ENCODE measurements at places on chromosomes 2 and 18. TPM values are rescaled to one million over a fixed set of nuclear protein-coding genes. Genes with fewer than 3 reads are reported as not detected.

The SEMA4F gene
- 7.4 TPM for total RNA-seq

The HDHD2 gene
- 18.2 TPM for total RNA-seq

The SCN3A gene
- 0.20 TPM for total RNA-seq

The SPAG16 gene
- total RNA-seq = 41.7 TPM

The SCYGR4 gene
- total RNA-seq = not detected

The IL37 gene
- not detected for total RNA-seq

GRCh38 chr2:24402242-24403097 lies 42.1 kb upstream of the ITSN2 start:
- H3K27me3 ChIP-seq = no peaks in the 10 kb centered on the region
- peak overlapping the region; percentile 40 for H3K4me3 ChIP-seq
- peaks cover 5% of the 10 kb centered on the region for H3K4me1 ChIP-seq
- no peak for DNase-seq
- no peak overlapping the region for H3K27ac ChIP-seq
- no peaks in the 10 kb centered on the region for H3K36me3 ChIP-seq

- no peaks in the 10 kb centered on the region for H3K36me3 ChIP-seq
- peaks cover 16% of the 10 kb centered on the region for H3K4me1 ChIP-seq
- H3K4me3 ChIP-seq = no peak overlapping the region
- no peak for DNase-seq
- no peaks in the 10 kb centered on the region for H3K27me3 ChIP-seq
These were observed 50.5 kb downstream of the MAP4K4 start for GRCh38 chr2:101748000-101748399.

DNA sequence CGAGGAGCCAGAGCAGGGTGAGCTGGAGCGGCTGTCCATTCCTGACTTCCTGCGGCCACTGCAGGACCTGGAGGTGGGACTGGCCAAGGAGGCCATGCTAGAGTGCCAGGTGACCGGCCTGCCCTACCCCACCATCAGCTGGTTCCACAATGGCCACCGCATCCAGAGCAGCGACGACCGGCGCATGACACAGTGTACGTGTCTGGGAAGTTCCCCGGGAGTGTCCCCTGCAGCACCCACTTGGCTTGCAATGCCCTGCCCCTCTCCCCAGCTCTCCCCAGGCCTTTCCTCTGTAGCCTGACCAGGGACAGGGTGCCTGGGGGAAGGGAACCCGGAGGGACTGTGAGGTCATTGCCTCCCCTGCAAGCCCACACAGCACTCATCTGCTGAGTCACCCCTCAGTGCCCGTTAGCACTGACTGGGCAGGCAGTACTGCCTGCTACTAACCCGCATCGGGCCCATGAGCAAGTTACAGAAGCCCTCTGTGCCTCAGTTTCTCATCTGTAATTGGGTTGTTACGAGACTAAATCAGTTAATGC lies 29.4 kb upstream of the GMPPA start:
- no peak overlapping the region for H3K4me3 ChIP-seq
- H3K27ac ChIP-seq = no peak overlapping the region
- no peaks in the 10 kb centered on the region for H3K36me3 ChIP-seq

DNA sequence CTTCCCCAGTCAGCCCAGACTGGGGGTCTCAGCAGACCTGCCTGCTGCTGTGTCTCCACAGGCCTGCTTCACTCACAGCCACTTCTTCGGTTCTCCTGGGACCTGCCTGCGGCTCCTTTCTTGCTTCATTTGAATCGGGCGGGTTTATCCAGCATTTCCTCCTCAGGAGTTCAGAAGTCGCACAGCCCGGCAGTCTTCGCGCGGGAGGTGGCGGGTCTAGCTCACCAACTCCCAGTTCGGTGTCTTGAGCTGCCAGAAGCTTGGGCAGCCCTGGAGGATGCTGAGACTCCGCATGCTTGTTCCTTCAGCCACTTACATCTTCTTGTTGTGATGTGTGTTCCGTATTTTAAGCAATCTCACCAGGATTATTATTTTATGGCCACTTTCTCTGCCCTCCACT lies 10.8 kb downstream of the D2HGDH start:
- no peak overlapping the region for H3K27ac ChIP-seq
- H3K4me3 ChIP-seq = no peak overlapping the region
- H3K27me3 ChIP-seq = no peaks in the 10 kb centered on the region
- DNase-seq = no peak
- no peaks in the 10 kb centered on the region for H3K4me1 ChIP-seq
- H3K36me3 ChIP-seq = no peaks in the 10 kb centered on the region

DNA sequence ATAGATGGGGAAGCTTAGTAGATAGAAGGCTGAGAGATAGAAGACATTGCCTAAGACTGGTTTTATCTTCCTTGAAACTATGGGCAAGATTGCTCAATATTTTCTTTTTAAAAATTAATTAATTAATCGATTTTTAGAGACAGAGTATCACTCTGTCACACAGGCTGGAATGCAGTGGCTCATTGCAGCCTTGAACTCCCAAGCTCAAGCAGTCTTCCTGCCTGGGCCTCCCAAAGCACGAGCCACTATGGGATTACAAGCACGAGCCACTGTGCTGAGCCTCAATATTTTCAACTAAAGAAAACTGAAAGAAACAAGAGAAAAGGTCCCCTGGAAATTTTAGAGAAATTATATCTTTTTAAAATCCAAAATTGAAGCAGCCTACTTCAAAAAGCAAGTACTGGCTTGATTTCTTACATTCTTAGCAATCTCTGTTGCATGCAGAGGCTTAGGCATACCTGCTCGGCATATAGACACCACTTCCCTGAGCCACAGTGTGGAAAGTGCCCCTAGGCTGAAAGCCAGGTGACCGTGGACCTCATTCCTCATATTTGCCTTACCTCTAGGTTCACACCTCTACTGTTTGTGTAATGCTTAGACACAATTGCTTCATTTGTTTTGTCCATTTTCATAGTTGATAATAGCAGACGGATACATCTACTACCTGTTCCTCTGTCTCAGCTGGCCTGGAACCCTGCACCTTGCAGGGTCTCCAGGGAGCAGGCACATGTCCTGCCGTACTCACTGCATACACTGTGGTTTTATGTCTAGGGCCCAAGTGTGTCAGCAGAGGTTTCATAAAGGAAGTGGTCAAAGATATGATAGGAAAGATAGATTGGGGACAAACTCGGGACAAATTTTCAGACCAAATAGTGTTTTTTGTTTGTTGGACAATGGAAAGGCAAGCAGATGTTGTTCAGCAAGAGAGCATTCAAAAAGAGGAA lies 166.5 kb upstream of the ALPP start:
- no peak for DNase-seq
- H3K36me3 ChIP-seq = no peaks in the 10 kb centered on the region
- peaks cover 6% of the 10 kb centered on the region for H3K4me1 ChIP-seq
- no peaks in the 10 kb centered on the region for H3K27me3 ChIP-seq
- no peak overlapping the region for H3K4me3 ChIP-seq

GRCh38 chr2:43206602-43207001 lies 19.8 kb downstream of the ZFP36L2 start:
- H3K27ac ChIP-seq = no peak overlapping the region
- no peaks in the 10 kb centered on the region for H3K27me3 ChIP-seq
- no peaks in the 10 kb centered on the region for H3K36me3 ChIP-seq
- H3K4me3 ChIP-seq = no peak overlapping the region

- H3K27me3 ChIP-seq = no peaks in the 10 kb centered on the region
- no peak overlapping the region for H3K27ac ChIP-seq
- no peaks in the 10 kb centered on the region for H3K36me3 ChIP-seq
- H3K4me1 ChIP-seq = no peaks in the 10 kb centered on the region
- H3K4me3 ChIP-seq = no peak overlapping the region
- DNase-seq = no peak
These were observed 113.3 kb upstream of the FAM117B start for GRCh38 chr2:202521470-202521869.

GRCh38 chr18:58407263-58407648 lies 221.6 kb downstream of the ALPK2 start:
- DNase-seq = no peak
- no peaks in the 10 kb centered on the region for H3K4me1 ChIP-seq
- no peaks in the 10 kb centered on the region for H3K36me3 ChIP-seq
- no peak overlapping the region for H3K4me3 ChIP-seq

GRCh38 chr2:127626917-127627739 lies 18.8 kb upstream of the GPR17 start:
- peak; percentile 5 for DNase-seq
- H3K4me3 ChIP-seq = no peak overlapping the region
- H3K27me3 ChIP-seq = no peaks in the 10 kb centered on the region
- H3K36me3 ChIP-seq = no peaks in the 10 kb centered on the region

DNA sequence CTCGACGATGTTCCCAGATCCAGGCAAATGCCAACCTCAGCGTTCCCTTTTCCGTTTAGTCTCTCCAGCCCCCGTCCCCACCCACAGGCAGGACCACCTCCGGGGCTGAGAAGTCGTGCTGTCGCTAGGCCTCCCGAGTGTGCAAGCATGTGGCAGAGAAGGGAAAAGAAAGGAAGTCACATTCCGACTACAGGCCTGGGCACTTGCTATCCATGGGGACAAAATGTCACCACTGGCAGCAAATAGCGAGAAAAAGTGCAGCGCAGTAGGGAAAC lies 420 bp downstream of the PIGN start:
- peak overlapping the region; percentile 70 for H3K4me3 ChIP-seq
- H3K27me3 ChIP-seq = no peaks in the 10 kb centered on the region
- peaks cover 7% of the 10 kb centered on the region for H3K4me1 ChIP-seq
- no peaks in the 10 kb centered on the region for H3K36me3 ChIP-seq
- DNase-seq = no peak

- H3K27me3 ChIP-seq = no peaks in the 10 kb centered on the region
- peaks cover 13% of the 10 kb centered on the region for H3K4me1 ChIP-seq
- H3K4me3 ChIP-seq = no peak overlapping the region
- no peaks in the 10 kb centered on the region for H3K36me3 ChIP-seq
- H3K27ac ChIP-seq = no peak overlapping the region
- DNase-seq = peak; percentile 68
These were observed 51.4 kb upstream of the MRPL33 start for GRCh38 chr2:27720004-27720551.

DNA sequence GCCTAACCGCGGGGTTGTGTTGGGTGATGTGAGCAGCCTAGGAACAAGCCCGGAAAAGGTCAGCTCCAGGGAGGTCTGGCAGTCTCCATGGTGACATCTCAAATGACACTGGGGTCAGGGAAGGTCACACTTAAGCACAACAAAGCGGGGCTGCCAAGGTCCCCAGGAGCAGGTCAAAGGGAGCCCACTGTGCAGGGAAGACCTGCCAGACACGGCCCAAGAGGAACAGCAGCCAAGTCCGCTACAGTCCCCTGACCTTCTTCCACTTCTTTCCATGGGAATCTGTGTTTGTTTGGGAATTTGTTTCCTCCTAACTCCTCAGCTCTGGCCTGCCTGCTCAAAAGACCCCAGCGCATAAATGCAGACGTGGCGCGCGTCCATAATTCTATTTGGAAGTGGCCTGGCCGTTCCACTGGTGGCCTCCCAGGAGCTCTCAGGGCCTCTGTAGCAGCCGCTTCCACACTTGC lies 232.1 kb upstream of the COPS8 start:
- no peak for DNase-seq
- no peaks in the 10 kb centered on the region for H3K36me3 ChIP-seq
- H3K4me3 ChIP-seq = no peak overlapping the region
- H3K27ac ChIP-seq = no peak overlapping the region
- H3K27me3 ChIP-seq = no peaks in the 10 kb centered on the region

- H3K4me3 ChIP-seq = no peak overlapping the region
- no peaks in the 10 kb centered on the region for H3K4me1 ChIP-seq
- DNase-seq = no peak
- H3K27me3 ChIP-seq = no peaks in the 10 kb centered on the region
These were observed 31.1 kb downstream of the TMEM178A start for GRCh38 chr2:39696838-39697237.

DNA sequence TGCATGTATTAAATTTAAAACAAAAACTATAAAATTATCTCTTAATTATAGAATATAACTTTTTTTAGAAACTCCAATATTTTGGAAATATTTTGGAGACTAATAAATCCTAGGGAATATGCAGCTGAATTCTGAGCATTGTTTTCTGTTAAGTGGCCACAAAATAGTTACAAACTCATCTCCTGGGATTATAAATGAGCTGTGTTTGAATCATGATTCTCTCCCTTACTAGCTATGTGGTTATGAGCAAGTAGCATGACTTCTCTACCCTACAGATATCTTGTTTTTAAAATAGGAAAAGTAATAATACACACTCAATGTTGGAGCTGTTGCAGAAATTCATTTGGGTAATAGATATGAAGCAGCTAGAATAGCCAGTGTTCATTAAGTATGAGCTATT lies 137.9 kb upstream of the ITGA4 start:
- no peak overlapping the region for H3K4me3 ChIP-seq
- no peaks in the 10 kb centered on the region for H3K4me1 ChIP-seq
- H3K27ac ChIP-seq = no peak overlapping the region
- DNase-seq = no peak

DNA sequence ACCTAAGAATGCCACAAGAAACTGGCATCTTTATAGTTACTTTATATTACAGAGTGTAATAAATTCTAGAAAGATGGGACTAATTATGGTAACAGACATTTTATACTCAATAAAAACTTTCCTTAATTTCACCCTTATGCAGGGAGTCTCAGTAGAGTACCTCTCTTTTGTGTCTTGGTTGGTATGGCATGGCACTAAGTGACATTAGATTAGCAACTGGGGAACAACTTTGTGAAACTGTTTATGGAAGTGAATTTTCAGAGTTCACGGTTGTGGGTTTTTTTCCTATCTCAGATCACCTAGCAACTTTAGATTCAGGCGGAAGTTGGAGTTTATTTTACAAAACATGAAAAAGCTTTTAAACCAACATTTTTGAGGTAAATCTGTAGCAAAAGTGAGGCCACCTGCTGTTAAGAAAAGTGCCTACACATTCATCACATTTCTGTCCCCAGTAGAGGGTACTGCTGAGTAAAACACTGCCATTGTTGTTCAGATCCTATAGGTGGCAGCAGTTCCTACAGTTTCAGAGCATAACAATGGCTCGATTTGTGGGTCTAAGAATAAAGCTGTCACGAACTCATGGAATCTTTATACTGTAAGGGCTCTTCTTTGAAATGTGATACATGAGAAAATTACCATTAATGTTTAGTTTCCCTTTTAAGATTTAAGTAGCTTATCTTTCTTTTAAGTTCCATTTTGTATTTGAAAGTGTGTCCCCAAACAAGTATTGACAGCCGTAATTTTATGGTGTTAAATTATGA lies 117.6 kb downstream of the CAMKMT start:
- no peaks in the 10 kb centered on the region for H3K4me1 ChIP-seq
- H3K27me3 ChIP-seq = no peaks in the 10 kb centered on the region
- no peak for DNase-seq
- H3K4me3 ChIP-seq = no peak overlapping the region
- H3K36me3 ChIP-seq = no peaks in the 10 kb centered on the region

DNA sequence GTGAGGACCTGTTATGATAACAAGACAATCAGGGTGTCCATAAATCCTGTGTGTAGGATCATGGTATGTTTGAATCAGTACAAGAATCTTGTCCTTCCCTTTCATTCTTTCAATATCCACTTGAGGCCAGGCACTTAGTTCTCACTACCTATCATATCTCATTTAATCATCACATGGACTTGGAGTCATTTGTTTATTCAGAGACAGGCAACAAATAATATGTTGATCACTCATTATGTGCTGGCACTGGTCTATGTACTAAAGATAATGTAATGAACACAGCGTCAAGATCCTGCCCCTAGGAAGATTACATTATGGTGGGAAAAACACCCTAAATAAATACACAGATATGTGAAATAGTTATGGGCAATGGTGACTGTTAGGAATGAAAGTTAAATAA lies 342.6 kb downstream of the LPIN1 start:
- H3K27me3 ChIP-seq = no peaks in the 10 kb centered on the region
- no peaks in the 10 kb centered on the region for H3K4me1 ChIP-seq
- no peak overlapping the region for H3K27ac ChIP-seq
- H3K4me3 ChIP-seq = no peak overlapping the region
- H3K36me3 ChIP-seq = no peaks in the 10 kb centered on the region

GRCh38 chr2:43131051-43131889 lies 95.1 kb downstream of the ZFP36L2 start:
- H3K27ac ChIP-seq = no peak overlapping the region
- no peak for DNase-seq
- H3K4me3 ChIP-seq = no peak overlapping the region
- peaks cover 3% of the 10 kb centered on the region for H3K4me1 ChIP-seq
- no peaks in the 10 kb centered on the region for H3K36me3 ChIP-seq
- H3K27me3 ChIP-seq = no peaks in the 10 kb centered on the region

Measured in ovary (tissue), 10 donors.